ENCODE measurements at places on chromosomes 2 and 18.

DNA sequence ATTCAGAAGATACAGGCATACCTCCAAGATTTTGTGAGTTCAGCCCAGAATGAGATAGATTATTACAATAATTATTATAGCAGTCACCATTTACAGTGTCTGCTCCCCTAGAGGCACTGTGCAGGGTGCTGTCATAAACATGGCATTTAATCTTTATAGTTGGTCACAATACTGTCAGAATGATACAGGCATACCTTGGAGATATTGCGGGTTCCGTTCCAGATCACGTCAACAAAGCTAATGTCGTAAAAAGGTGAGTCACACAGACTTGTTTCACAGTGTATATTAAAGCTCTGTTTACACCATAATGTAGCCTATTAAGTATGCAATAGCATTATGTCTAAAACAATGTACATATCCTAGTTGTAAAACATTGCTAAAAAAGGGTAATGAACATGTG lies 45.6 kb downstream of the ZRANB3 start:
- DNase-seq, result no peak

- DNase-seq, result no peak
Measured at GRCh38 chr2:29336341-29337241, 221.4 kb downstream of the CLIP4 start.

GRCh38 chr2:86002375-86002774 lies 103.3 kb downstream of the POLR1A start:
- no peak for DNase-seq

GRCh38 chr2:109699646-109700045 lies 85.5 kb downstream of the SOWAHC start:
- no peak for DNase-seq

DNA sequence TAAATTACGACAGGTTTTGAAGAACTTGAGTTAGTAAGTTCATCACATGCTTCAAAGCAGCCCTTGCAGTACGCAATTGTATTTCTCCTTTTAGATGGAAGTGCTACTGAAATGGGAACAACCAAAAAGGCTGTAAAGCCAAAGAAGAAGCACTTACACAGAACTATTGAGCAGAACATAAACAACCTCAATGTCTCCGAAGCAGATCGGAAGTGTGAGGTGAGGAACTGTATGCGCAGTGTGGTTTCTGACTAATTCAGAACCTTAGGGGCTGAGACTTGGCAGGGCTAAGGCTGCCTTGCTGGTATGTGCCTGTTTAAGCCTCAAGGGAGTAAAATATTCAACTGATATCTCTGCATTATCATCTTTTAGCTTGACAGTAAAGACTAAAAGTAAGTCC lies 8.4 kb downstream of the NCAPH start:
- no peak for DNase-seq
